ENCODE measurements at places on chromosomes 2 and 18. TPM values are rescaled to one million over a fixed set of nuclear protein-coding genes. Genes with fewer than 3 reads are reported as not detected.
A peak's percentile ranks its signal among the peaks of the same experiment; 100 is the strongest.

NYAP2 gene
- under 0.01 TPM for total RNA-seq

MROH2A gene
- total RNA-seq: not detected

DNA sequence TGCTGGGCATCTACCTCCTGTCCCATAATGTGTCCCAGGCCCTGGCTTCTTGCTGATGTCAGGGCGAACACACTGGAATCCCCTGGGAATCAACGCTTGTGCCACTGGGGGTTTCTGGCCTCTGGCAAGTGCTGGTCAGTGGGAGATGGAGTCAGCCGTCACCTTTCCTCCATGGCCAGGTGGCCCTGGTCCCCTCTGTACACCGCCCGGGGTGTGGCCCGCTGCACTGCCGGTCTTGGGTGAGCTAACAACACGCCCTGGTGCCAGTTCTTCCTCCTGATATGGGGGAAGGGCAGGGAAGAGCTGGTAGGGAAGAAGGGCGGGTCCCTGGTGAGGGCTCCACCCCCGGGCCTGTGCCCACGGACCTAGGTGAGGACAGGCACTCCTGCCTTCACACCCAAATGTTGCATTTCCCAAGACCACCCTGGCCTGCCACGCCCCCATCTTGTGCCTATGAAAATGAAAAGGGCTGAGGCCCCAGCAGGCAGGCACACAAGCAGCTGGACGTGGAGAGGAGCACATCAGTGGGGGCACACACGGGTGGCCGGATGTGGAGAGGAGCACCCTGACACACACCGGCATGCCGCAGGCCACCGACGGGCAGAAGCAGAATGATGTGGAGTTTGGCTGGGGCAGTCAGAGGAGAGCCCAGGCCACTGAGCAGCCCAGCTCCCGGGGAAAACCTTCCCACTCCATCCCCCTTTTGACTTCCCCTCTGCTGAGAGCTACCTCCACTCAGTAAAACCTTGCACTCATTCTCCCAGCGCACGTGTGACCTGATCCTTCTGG is 140.5 kb downstream of the ASB1 start:
- no peak for DNase-seq

DNA sequence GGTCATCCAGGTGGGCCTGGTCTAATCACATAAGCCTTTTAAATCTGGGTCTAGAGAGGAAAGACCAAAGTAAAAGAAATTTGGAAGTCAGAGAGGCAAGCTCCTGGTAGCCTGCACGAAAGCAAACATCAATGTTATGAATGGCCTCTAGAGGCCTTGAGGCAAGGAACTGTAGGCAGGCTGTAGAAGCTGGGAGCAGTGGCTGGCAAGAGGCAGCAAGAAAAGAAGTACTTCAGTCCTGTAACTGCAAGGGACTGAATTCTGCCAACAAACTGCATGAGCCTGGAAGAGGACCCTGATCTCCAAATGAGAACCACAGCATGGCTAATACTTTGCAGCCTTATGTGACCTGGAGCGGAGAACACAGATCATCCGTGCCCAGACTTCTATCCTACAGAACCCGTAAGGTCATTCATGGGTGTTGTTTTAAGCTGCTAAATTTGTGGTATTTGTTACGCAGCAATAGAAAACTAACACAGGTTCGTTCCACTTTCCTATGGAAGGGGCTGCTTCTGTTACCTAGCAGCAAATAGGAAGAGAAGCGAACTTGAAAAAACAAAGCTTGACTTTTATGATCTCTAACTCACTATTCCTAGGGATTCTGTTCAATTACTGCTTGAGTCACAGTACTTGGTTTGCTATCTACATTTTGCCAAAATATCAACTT is 1.2 kb downstream of the IMMT start:
- no peak for DNase-seq

DNA sequence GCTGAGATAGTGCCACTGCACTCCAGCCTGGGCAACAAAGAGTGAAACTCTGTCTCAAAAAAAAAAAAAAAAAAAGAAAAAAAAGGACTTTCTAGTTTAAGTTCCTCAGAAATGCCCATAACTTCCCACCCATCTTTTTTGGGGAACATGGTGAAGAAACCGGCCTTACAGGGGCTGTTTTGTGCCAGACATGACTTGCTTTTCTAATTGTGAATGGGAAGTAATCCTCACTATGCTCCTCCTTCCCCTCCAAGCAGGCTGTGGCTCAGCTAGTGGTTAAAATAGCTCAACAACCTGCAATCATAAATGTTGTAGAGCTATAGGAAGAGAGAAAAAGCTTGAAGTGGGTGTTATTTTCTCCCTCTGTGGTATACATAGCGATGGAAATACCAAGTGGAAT is 34.1 kb upstream of the OLA1 start:
- DNase-seq: no peak

TET3 gene
- 5.4 TPM for total RNA-seq

DUSP28 gene
- 7.3 TPM for total RNA-seq

- DNase-seq: no peak
These were observed 15.2 kb downstream of the FBXO41 start for GRCh38 chr2:73268830-73269685.

GALNT13 gene
- 0.42 TPM for total RNA-seq

ADAM23 gene
- 3.0 TPM for total RNA-seq

HOXD12 gene
- not detected for total RNA-seq

GRCh38 chr2:135528006-135528405 is 3.0 kb downstream of the ZRANB3 start:
- no peak for DNase-seq

DNA sequence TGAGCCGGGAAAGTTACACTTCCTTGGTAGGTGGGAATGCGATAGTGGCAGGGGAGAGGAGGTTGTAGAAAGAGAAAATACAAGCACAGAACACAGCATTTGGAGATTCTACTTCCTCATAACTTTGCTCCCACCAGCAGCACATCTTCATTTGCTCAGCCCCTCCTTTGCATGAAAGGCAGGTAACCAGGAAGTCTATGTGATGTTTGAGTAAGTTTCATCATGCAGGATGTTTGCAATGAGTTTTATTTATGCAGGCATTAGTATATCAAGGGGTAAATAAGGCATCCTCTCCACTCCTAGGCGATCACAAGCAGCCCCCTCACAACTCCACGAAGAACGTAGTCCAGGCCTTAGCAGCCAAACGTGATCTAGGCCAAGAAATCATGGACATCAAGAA is 5.0 kb downstream of the RNF152 start:
- no peak for DNase-seq

DNA sequence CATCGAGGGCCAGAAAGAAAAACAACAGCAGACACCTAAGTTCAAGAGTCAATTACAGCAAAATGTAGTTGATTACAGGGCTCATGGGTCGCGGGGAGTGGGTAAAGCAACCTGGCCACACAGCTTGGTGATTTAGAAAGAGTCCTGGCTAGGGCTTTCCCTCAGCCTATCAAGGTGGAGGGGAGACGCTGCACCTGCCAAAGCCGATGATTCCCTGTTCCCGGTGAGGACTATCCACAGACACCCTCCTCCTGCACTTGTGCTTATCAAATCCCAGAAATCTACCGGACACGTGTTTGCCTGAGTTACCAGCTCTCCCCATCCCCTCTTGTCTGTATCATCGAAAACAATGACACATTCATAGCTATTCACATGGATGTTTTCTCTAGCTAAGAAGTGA is 7.0 kb upstream of the SOX11 start:
- peak; percentile 60 for DNase-seq

DNA sequence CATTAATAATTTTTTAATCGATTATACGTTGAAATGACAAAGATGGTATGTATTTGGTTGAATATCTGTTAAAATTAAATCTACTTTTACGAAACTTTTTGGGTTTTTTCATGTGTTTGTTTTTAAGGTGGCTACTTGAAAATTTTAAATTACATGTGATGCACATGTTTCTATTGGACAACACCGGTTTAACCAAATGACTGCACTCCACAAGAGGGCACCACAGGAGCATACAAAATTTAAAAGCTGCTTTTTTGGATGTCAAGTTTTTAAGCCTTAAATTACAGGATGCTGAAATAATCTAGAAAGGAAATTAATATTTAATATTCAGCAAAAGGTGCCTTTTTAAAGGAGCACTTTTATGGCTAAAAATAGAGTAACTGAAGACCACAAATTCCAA is 98.7 kb downstream of the ACVR1 start:
- no peak for DNase-seq

MORN2 gene
- total RNA-seq: 9.9 TPM

DNA sequence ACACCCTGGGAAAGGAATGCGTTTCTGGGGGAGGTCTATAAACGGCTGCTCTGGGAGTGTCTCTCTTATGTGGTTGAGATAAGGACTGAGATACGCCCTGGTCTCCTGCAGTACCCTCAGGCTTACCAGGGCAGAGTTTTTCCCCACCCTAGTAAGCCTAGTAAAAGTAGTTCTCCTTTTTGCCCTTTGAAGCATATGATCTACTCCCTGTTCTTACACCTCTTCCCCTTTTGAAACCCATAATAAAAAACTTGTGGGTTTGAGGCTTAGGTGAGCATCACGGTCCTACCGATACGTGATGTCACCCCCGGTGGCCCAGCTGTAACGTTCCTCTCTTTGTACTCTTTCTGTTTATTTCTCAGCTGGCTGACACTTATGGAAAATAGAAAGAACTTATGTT is 97.4 kb downstream of the FSIP2 start:
- DNase-seq: no peak

- DNase-seq: no peak
These were observed 14.8 kb downstream of the MBD2 start for GRCh38 chr18:54209471-54210180.

- DNase-seq: no peak
These were observed 46.0 kb downstream of the PARD3B start for GRCh38 chr2:204591225-204591624.

DNA sequence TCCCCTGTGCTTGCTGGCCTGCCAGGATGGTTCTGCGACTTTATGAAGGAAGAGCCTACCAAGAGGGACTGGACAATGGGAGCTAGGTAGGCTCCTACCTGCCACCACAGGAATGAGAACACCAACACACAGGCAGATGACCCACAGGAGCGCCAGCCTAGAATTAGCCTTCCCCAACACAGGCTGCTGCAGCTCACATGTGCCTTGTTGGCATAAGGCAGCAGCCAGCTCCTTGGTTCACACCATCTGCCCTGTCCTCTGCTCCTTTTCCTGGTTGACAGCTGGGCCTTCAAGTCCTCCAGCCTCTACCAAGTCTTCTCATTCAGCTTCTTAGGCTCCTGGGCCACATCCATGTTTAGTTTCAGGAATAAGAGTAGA is 705.4 kb upstream of the RAB6C start:
- no peak for DNase-seq

DNA sequence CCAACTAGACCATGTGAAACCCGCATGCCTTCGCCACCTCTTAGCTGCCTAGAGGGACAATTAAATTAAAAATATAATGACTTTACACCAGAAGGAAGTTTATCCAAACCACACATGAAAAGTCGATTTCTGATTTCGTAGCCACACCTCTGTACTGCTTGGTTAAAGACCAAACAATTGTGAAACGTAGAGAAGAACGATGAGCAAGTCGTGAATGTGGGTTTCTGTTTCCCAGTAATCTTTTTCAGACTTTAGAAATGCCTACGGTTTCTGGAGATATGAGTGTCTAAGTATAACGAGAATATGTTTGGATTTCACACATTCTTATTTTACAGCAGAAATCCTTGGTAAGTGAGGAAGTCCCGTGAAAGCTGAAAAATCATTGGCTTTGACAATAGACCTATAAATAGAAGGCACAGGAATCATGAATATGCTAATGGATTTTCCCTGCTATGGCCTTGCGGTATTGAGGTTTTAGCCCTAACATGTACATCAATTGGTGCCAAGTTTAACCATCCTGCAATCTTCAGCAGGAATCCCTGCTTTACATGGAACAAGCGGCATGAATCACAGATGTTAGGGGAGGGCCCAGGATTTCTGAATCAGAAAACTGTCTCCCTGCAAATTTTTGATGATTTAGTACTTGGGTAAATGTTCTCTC is 105.6 kb downstream of the TTC32 start:
- DNase-seq: no peak

DNA sequence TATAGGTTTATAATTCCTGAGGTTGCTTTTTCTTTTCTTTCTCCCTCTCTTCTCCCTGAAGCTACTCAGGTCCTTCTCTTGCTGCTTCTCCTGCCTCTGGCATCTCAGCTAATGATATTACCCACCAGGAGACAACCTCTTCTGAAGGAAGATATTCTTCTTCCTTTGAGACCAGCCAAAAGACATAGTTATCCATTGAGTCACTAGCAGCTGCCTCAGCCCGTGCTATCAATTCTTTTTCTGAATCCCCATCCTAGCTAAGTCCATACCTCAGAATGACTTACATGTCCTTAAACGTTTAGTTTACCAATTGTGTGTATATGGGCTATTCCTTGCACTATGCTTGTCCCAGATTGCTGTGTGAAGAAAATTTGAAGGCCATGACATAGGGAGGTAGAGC is 25.0 kb upstream of the RNF103 start:
- DNase-seq: no peak

DNA sequence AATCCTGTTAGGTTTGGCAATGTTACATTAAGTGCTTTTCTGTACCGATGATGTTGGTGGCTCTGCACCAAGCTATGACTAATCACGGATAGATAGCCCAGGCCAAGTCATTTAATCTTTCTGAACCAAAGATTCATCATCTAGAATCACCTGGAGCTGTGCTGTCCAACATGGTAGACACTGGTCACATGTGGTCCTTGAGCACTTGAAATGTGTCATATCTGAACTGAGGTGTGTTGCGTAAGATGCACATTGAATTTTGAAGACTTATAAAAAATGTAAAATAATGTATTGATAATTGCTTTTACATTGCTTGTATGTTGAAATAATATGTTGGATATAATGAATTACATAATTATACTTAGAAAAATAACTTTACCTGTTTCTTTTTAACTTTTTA is 39.8 kb upstream of the NXPH2 start:
- no peak for DNase-seq

GCKR gene
- total RNA-seq: not detected

DNA sequence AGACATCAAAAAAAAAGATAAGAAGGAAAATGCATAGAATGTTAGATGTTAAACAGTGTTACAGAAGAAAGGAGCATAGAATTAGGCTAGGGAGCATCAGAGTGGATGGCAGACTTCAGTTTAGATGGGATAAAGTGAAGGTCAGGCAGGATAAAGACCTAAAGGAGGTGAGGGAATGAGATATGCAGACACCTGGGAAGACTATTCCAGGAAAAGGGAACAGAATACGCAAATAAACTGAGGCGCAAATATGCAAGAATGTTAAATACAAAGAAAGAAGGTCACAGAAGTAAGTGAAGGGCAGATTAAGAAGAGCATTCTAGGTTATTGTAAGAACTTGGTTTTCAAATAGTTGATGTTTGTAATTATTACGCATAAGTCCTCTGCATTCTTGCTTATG is 116.3 kb upstream of the REG3A start:
- DNase-seq: no peak

CTNNA2 gene
- 0.80 TPM for total RNA-seq

- no peak for DNase-seq
These were observed 83.5 kb upstream of the STPG4 start for GRCh38 chr2:47238638-47239037.

PID1 gene
- total RNA-seq: 68.7 TPM

DNA sequence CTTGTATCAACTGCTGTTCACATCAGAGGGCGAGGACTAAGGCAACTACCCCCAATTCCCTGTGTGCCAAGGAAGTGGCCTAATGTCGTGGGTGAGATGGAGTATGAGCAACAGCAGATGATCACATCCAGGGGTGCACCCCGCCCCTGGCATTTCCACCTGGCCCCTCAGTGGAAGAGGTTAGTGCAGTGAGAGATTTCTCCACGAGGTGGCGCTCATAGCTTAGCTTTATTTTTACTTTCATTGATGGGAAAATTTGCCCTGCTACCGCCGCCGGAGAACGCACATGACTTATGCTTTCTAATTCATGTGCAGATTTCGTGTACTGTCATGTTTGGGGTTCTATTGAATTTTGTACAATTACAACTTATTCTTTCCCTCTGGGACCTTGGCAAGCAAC is 470.6 kb upstream of the MEX3C start:
- DNase-seq: no peak
